ENCODE measurements at places on chromosomes 1 and 21. TPM values are rescaled to one million over a fixed set of nuclear protein-coding genes. Genes with fewer than 3 reads are reported as not detected.

The SHISAL2A gene
- polyA plus RNA-seq: 7.1 TPM

The SLAMF7 gene
- polyA plus RNA-seq: 102 TPM

The SPRR2A gene
- not detected for polyA plus RNA-seq

The MYCBP gene
- polyA plus RNA-seq: 49.6 TPM

The SLX9 gene
- polyA plus RNA-seq: 11.7 TPM

The GSTM1 gene
- polyA plus RNA-seq: 62.0 TPM

The NEK2 gene
- 0.60 TPM for polyA plus RNA-seq
